EL (cell line): ENCODE measurements at places on chromosomes 7 and 10.

DNA sequence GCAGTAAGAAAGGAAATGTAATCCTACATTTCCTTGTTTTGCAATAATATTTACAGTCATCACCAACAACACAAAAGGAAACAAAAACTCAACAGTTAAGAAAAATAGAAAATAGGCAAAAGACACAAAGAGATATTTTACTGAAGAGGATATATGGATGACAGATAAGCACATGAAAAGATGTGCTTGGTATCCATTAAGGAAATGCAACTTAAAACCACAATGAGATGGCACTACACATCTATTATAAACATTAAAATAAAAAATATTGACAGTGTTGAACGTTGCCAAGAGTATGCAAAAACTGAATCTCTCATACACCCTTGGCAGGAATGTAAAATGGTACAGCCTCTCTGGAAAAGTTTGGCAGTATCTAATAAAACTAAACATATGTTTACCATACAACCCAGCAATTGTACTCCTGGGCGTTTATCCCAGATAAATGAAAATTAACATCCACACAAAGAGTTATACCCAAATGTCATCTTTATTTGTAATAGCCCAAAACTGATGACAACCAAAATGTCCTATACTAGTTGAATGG lies 5.4 kb downstream of the CEP41 start:
- DNase-seq = no peak

- DNase-seq = no peak
Observed at GRCh38 chr10:99850767-99851340, 68.4 kb downstream of the ABCC2 start.

DNA sequence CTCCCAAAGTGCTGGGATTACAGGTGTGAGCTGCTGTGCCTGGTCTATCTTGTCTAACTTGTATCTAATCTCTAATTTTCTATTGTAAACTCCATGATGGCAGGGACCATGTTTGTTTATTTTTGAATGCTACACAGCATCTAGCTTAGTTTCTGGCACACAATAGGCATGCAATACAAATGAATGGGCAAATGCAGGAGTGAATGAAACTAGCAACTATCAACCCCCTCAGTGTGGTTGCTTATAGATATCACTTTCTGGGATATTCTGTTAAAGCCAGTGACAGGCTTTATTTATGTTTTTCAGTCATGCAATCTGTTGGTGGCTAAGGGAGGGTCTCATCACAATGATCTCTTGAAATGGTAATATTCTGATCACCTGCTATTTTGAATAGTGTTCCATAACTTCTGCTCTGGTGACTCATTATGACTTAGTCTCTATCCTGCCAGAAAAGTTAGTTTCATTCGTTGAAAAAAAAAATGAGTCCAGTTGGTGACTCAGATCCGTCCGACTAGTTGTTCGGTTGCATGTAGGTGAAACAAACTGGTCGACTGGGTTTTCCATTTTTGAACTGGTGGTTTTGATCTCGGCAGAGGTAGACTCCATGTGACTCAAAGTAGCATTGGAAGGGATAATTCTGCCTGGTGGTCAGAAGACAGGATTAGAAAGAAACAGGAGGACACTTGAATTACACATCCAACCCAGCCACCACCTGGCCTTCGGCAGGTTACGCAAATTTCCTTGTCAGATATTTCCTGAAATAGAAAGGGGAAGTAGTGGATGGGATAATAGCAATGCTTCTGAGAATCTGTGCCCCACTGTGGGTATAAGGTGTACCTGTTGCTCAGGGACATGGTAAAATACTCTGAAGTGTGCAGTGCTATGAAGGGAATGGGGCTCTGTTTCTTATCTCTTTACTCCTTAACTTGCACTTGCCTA lies 76.8 kb downstream of the GATA3 start:
- no peak for DNase-seq

DNA sequence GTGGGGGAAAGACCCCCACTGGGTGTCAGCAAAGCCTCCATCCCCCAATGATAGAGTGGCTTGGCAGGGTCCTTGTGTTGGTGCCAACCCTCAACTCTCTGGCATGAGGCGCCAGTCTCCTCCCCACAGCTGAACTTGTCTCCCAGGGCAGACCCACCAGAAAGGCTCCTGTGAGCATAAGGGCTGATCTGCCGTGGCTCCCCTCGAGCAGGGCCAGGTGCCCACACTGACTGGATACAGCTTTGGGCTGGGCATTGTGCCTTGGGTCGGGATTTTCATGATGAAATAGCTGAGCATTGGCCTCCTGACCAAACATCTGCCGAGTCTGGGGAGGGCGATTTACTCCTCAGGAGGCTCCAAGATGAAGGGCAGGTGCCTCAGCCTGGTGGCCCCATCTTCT lies 68.1 kb upstream of the NPTX2 start:
- no peak for DNase-seq
